ENCODE measurements at places on chromosomes 13 and 19.

DNA sequence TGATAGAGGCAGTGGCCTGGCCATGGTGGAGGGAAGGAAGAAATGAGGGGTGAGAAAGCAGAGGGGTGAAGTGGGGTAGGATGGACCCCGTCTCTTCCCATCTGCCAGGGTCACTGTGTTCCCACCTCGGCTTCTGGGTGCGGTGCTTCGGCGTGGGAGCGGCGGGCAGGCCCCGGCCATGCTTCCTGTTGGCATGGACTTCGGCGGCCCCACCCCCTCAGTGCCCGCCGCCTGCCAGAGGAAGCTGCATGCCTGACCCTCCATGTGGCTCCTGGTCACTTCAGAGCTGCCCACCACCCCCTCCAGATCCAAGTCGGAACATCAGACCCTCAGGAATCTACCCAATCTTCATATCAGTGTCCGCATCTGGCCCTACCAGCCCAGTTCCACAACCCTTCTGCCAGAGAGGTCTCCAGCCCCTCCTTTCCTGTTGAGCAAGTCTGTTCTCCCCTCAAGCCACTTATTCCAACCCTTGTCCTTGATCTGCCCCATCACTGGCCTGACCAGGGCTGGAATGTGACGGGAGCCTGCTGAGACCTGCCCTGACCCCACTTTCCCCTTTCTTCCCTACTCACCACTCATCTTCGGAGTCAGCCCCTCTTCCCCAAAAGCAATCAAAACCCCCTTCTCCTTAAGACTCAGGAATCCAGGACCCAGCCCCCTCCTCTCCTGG lies 1.5 kb downstream of the KCNN4 start:
- no peak for DNase-seq

DNA sequence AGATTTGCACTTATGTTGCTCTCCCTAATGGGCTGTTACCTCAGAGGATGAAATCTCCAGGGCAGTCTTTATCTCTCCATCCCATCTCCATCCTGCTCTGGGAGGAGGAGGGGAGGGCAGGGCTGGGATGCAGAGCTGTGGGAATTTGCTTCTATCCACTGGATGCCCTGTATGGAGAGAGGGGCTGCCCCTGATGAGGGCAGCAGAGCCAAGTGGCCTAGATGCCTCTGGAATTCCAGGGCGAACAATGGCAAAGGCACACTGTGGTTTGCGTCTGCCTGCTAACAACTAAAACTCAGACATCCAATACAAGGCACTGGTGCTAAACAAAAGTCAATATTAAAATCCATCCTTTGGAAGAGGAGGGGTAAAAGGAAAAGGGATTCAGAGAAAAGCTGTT lies 165.1 kb downstream of the COG6 start:
- no peak for DNase-seq

- DNase-seq: no peak
These were observed 46.6 kb downstream of the HTR2A start for GRCh38 chr13:46850214-46850613.

GRCh38 chr19:47608969-47609905 lies at the start of gene BICRA:
BICRA (plus strand) TSS chr19:47609134; CDS start chr19:47673575, 64,441 bp downstream.
- DNase-seq: peak; percentile 83

GRCh38 chr13:31773538-31773937 lies 34.2 kb downstream of the RXFP2 start:
- peak; percentile 80 for DNase-seq

DNA sequence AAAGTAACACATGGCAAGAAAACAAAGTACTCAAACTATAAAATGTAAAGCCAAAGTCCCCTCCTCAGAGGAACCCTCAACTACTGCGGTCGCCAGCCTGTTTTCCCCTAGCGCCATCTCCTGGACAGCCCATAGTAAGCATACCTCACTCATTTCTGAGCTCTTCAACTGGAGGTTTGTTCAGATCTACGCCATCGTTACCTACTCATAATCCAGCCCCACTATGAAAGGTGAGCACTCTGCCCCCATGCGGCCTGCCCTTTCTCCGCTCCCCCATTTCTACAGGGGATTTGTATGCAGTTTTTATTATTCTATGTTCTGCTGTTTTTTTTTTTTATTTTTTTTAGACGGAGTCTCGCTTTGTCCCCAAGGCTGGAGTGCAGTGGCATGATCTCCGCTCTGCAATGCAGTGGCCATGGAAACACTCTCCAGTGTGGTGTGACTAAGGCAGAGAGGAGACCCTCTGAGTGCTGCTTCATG lies 26.2 kb downstream of the OPA3 start:
- DNase-seq: peak; percentile 33

DNA sequence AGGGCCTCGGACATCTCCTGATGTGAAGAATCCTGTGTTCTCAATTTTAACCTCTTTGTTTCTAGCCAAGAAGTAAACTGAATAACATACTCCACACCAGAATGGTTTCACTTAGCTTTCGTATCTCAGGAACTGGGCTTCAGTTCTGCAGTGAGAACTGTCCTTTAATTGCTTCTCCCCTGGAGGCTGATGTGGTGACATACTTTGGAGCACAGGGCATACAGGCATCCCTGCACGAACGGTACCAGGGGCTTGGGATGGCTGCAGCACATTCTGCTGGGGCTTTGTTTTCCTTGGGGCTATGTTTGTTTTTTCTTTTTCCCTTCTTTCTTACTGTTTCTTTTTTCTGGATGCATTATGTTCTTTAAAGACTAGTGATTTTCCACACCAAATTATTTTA lies 230.5 kb downstream of the TM9SF2 start:
- no peak for DNase-seq

DNA sequence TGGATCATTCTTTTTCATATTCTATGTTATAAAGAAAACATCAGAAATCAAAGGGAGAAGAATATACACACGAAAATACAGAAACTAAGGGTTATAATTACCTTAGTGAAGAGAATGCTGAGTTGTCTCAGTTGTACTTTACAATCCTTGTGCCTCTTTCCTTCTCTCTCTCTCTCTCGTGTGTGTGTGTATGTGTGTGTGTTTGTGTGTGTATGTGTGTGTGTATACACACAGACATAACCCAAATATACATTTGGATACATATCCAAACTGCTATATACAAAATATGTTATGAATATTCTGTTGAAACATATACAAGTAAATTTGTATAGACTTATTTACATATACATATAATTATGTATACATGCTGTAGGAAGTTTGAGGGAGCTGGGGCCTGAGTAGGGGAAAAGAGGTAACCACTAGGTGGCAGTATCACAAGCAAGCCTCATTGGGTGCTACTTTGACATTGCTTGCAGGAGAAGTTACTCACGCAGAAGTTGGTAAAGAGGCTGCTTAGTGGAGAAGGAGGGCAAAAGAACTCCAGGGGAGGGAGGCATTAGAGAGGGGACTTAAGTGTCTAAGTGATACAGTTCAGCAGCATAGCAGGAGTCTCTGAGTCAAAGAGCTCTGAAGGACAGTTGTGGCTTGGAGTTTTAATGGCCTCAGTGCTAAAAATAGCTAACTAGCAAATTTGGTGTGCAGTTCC lies 465.1 kb upstream of the PCDH20 start:
- DNase-seq: no peak

- DNase-seq: no peak
These were observed 242.1 kb downstream of the FGF9 start for GRCh38 chr13:21913010-21913409.

DNA sequence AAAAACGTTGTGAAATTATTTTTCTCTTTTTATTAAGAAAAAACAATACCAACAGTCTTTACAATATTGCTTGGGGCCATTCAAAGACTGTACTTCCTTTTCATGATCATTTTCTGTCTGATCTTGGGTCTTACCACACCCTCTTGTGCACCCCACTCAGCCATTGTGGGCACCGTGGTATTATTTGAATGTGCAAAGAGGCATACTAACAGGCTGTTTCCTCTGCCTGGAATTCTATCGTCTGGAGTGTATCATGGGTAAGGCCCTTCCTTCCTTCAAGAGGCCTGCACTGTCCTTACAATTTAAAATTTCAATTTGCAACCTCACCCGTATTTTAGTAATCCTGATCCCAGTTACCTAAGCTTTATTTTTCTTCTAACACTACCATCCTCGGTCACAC lies 76.5 kb downstream of the FGF14 start:
- no peak for DNase-seq

All from EL (cell line).